ENCODE measurements at places on chromosomes 4 and X.

- no peak for DNase-seq
Observed at GRCh38 chrX:134431894-134432293, 28.1 kb upstream of the HPRT1 start.

- DNase-seq = no peak
Observed at GRCh38 chrX:6449946-6450345, 85.0 kb downstream of the VCX3A start.

DNA sequence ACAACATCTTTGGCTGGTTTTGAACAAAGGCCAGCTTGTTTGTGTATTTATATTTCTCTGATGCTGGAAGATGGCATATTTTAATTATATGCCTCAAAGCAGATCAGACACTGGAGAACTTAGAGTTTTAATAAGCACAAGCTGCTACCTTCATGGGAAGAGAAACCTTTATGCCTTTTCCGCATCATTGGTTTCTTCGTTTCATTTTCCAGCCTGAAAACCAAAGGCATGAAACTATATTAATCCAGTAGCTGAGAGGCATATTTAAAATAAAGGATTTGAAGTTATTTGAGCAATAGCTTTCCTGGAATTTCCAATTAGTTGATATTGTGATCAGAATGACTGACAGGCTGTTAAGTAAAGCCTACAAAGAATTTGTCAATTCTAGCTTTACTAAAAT is 141.0 kb downstream of the ARHGAP24 start:
- no peak for DNase-seq

DNA sequence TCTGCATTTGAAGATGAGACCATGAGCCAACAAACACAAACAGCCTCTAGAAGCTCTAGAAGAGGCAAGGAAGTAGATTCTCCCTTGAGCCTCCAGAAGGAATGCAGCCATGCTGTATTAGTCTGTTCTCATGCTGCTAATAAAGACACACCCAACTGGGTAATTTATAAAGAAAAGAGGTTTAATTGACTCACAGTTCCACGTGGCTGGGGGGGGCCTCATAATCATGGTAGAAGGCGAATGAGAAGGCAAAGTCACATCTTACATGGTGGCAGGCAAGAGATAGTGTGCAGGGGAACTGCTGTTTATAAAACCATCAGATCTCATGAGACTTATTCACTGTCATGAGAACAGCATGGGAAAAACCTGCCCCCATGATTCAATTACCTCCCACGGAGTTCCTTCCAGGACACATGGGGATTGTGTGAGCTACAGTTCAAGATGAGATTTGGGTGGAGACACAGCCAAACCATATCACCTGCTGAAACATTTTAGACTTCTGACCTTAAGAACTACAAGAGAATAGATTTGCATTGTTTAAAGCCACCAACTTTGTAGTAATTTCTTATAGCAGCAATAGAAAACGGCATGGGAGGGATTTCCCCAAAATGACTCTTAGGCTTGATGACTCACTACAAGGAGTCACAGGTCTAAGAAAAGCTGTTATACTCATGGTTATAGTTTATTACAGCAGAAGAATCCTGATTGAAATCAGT is 284.4 kb upstream of the SFRP2 start:
- peak; percentile 37 for DNase-seq

- DNase-seq = no peak
Observed at GRCh38 chr4:34636623-34637022, 1607.7 kb downstream of the ARAP2 start.

DNA sequence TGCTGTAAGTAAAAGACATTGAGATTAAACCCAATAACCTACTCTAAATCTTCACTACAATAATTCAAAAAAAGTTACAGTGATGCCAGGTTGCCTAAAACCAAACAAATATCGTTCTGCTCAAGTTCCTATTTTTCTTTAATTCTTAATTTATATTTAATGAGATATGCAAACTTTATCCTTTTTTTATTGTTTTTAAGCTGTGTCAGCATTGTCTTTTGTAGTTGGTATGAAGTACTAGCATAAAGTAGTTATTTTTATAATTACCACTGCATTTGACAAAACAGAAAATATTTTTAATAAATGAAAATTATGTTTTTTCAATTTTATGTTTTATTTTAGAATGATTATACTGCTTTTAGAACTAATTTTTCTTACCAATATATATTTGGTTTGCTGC is 1431.1 kb upstream of the PCDH7 start:
- no peak for DNase-seq

DNA sequence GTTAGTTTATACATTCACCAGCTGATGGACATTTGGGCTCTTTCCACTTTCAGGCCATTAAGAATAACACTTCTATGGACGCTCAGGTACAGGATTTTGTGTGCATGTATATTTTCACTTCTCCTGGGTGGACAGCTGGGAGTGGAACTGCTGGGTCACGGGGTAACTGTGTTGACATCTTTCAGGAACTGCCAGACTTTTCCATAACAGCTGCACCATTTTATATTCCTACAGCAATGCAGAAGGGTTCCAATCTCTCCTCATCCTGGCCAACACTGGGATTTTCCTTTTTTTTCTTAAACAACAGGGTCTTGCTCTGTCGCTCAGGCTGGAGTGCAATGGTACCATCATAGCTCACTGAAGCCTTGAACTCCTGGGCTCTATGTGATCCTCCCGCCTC is 11.9 kb downstream of the HAUS7 start:
- no peak for DNase-seq

DNA sequence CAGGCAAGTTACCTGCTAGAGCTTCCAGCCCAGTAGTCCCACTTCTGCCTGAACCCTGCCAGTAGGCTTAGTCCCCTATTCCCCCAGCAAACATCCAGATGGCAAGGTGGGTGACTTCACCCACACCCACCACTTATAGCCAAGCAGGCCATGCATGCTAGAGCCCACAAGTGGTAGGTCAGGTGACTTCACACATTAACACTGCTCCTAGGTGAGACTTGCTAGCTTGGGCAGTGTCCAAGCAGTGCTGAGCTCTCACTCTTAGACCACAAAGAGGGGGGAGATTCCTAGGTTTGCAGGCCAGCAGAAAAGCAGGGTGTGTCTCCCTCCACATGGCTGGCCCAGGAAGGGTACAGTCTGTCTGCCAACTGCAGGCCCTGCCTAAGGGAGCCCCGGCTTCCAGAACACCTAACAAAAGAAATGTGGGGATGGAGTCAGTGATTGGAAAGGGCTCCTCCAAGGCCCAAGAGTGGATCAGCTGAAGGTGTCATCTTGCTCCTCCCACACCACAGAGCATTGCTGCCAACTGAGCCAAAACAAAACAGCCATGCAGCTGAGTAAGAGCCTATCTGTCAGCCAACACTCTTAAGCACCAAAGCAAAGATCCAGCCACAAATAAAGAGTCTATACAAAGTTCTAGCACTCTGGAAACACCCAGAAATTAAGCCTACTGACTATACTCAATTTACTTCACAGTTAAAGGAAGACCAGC is 158.1 kb upstream of the USP38 start:
- DNase-seq = no peak

GRCh38 chrX:107454302-107454701 is 4.8 kb downstream of the FRMPD3 start:
- peak; percentile 68 for DNase-seq

DNA sequence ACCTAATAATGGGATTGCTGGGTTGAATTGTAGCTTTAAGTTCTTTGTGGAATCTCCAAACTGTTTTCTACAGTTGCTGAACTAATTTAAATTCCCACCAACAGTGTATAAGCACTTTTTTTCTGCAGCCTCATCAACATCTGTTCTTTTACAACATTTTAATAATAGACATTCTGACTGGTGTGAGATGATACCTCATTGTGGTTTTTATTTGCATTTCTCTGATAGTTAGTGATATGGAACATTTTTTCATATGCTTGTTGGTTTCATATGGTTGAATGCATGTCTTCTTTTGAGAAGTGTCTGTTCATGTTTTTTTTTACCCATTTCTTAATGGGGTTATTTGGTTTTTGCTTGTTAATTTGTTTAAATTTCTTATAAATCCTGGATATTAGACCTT is 1718.9 kb downstream of the C4orf33 start:
- no peak for DNase-seq

- DNase-seq = no peak
Observed at GRCh38 chr4:6226506-6226905, 26.2 kb upstream of the JAKMIP1 start.

DNA sequence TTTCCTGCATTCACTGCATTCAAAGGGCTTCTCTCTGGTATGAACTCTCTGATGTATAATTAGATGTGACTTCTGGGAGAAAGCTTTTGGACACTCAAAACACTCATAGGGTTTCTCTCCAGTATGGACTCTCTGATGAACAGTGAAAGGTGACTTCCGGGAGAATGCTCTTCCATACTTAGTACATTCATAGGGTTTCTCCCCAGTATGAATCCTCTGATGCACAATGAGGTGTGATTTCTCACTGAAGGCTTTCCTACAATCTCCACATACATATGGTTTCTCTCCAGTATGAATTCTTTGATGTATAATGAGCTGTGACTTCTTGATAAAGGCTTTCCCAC is 12.2 kb downstream of the ZNF630 start:
- DNase-seq = no peak

DNA sequence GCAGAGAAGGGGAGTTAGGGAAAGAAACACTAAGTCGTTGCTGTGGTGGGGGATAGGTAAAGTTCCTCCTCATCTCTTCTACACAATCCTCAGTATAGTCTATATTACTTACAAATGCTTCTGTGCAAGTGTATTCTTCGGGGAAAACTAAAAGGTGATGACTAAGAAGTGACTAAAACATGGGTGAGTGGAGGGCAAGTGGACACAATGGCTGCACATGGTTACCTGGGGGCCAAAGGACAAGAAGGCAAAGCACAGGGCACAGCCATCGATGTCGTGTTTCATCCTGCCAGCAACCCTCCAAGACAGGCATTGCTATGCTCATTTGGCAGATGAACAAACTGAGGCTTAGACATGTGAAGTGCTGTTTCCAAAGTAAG is 35.5 kb upstream of the CCKAR start:
- no peak for DNase-seq

DNA sequence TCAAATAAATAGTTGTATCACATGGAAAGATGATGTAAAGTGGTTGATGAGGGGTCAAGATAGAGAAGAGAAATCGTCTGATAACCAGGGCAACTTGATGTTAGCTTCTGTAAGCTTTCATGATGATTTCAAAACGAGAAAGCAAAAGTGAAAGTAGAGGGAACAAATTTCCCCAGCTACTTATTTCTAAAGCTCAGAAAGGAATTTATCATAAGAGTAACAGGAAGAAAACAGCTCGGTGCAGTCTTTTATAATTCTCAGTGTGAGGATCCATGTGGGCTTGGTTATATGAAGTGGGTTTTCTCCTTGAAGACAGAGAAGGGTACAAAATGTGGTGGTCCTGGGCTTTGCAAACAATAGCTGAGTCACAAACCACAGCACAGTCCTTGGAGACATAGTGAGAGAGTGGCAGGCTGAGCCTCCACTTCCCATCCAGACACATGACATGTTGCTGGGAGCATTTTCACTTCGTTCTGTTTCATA is 32.1 kb upstream of the GLRA2 start:
- no peak for DNase-seq

DNA sequence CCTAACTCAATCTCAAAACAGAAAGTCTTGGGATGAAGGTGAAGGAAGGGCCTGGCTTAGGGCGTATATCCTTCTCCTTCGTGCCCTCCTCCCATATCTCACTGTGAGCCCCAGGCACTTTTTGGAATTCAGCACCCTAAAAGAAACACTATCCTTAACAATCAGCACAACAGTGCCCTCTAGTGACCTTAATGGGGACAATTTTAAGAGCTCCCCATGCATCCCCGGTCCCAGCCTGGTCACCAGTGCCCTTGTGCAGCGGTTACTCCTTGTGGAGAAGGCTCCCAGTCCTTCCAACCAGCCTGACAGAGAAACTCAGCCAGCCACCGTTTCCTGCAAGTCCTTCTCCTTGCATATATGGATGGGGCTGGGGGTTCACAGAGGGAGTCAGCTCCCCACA is 4.2 kb downstream of the PAK3 start:
- peak; percentile 20 for DNase-seq

GRCh38 chr4:150217192-150217591 is 138.9 kb downstream of the DCLK2 start:
- peak; percentile 59 for DNase-seq

GRCh38 chr4:48681856-48682255 is 98.2 kb downstream of the FRYL start:
- peak; percentile 6 for DNase-seq

DNA sequence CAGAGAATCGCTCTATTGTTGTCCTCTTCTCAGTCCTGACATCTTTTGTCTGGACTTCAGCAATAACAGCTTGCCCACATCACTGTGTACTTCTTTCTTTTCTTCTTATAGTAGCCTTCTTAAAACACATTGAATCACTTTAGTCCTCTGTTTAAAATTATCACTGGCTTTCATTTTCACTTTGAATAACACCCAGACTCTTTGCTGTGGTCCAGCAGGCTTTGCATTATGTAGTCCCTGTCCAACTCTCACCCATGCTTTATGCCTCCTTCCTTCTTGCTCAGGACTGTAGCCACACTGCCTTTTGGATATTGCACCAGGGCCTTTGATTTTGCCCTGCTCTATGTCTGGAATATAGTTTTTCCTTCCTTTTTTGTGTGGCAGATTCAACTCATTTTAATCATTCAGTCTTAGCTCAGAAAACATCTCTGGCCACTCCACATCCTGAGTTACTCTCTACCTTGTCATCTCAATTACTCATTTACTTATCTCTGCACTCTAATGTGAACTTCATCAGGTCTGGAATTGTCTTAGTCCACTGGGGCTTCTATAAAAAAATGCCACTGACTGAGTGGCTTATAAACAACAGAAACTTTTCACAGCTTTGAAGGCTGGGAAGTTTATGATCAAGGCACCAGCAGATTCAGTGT is 168.2 kb downstream of the C4orf33 start:
- no peak for DNase-seq

- peak; percentile 5 for DNase-seq
Observed at GRCh38 chrX:109902665-109903064, 100.2 kb upstream of the TMEM164 start.

DNA sequence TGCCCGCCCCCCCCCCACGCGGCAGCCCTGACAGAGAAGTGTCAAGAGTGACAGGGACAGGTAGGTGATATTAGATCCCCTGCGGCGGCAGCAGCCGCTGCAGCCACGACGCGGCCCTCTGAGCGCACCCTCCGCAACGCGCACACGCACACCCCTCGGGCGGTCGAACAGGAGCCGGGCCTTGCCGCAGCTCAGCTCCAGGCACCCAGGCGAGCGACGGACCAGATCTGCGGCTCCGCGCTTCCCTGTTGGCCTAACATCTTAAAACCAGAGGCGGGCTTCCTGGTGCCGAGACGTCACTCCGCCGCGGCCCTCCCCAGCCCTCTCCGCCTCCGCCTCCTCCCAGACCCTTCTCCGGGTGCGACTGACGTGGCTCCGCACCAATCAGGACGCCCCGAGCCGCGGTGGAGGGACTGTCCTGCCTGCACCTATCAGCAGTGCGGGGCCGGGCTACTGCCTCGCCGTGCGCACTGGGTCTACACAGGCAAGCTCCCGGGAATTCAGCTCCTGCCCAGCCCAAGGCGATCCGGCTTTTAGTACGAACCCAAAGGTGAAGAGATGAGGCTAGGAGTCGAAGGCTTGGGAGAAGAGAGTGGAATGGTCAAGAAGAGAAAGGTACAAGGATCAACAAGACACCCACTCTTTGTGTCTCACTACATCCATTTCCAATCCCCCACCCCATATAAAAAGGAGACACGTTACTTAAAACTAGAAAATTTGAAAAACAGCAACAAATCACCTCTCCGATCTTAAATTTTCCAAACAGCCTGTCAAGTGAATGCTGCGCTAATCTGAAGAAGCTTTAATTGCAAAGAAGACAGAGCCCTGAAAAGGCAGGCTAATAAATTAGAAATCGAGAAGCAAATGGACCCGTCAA is at the start of gene PITX2:
PITX2 (minus strand) TSS at position 237 of the 877 bp plus-strand sequence. CDS start 617 bp downstream, outside the sequence.
- peak; percentile 90 for DNase-seq

- DNase-seq = no peak
Observed at GRCh38 chr4:44194365-44194764, 254.2 kb downstream of the KCTD8 start.

Data from Daoy (cell line).